ENCODE measurements at places on chromosomes 4 and X.

- DNase-seq, result no peak
Observed at GRCh38 chrX:24131476-24131875, 18.1 kb upstream of the ZFX start.

DNA sequence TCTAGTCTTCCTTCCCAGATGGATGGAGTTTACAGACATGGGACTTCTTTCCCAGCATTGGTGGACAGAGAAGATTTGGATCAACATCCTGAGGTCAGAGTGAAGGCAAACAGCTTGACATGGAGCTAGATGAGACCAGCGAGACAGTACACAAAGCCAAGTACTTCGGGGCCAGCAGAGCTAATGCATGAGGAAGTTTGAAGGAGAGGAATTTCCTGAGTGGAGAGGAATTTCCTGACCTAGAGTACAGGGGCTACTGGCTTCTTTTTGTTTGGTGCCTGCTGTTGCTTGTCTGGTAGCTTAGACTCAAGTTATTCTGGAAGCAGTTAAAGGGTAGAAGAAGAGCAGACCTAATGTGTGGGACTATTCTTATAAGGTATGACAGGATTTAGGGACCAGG is 69.1 kb upstream of the EOLA2 start:
- DNase-seq, result no peak

DNA sequence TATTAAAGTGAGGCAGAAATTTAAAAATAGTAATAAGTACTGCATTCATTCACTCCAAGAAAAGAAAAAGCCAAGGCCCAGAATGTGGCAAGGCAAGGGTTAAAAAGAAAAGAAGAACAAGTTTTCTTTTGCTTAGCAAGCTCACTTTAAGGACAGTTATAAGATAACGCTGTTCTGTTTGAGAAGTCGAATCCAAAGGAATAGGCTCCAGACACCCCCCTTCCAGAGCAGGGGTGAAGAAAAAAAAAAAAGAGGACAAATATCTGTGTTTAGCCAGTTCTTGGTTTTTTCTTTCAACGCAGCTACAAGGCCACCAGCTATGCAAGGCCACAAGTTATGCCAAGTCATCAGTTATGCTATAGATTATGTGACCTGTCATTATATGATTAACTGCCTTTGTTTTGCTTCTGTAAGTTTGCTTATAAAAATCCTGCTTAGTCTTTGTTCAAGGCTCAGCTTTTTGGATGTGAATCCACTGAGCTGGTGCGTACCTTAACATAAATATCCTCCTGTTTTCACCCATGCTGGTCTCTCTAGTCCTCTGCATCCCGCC is 1.4 kb downstream of the GRK4 start:
- no peak for DNase-seq

DNA sequence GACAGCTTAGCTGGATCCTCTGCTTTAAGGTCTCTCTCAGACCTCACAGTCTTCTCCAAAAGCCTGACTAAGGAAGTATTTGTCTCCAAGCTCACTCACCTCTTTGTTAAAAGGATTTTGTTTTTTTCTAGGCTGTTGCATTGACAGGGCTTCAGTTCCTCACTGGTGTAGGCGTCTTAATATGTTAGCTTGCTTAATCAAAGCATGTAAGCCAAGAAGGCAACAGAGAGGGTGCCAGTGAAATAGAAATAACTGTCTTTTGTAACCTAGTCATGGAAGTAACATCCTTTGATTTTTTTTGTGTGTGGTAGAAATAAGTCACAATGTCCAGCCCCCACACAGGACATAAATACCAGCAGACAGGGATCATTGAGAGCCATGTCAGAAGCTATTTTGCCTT is 58.8 kb downstream of the FIP1L1 start:
- DNase-seq, result no peak

- DNase-seq, result no peak
Observed at GRCh38 chrX:68867458-68868112, 38.8 kb downstream of the EFNB1 start.

DNA sequence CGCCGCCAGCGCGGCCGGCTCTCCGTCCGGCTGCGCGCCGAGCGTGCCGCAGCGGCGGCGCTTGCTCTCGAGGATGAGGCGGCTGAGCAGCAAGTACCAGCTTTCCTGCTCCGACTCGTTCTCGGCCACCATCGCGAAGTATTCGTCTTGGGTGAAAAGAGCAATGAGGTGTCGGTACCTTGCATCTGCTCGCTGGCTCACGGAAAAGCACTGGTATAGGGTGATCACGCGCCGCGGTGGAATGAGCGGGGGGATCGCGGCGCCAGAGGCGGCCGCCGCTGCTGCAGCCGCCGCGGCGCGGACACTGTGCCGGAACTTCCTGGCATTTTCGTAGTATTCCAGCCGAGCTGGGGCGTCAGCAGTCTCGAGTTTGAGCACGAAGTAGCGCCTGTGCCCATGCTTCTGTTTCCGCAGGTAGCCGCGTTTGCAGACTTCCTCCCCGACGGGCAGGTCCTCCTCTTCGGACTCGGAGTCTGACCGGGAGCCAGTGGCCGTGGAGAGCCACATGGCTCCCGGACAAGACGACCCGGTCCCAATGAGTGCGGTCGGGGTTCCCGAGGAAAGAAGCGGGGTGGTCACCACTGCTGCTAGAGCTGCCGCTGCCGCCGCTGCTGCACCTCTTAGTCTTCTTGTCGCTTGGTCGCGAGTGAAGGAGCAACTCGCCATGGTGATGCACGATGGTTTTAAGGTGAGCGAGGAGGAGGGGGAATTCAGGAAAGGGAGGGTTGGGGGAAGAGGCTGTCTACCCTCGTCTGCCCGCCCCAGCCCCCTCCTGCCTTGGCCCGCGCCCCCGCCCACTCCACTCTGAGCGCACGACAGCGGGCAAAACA is 469 bp downstream of the IRS4 start:
- DNase-seq, result no peak

DNA sequence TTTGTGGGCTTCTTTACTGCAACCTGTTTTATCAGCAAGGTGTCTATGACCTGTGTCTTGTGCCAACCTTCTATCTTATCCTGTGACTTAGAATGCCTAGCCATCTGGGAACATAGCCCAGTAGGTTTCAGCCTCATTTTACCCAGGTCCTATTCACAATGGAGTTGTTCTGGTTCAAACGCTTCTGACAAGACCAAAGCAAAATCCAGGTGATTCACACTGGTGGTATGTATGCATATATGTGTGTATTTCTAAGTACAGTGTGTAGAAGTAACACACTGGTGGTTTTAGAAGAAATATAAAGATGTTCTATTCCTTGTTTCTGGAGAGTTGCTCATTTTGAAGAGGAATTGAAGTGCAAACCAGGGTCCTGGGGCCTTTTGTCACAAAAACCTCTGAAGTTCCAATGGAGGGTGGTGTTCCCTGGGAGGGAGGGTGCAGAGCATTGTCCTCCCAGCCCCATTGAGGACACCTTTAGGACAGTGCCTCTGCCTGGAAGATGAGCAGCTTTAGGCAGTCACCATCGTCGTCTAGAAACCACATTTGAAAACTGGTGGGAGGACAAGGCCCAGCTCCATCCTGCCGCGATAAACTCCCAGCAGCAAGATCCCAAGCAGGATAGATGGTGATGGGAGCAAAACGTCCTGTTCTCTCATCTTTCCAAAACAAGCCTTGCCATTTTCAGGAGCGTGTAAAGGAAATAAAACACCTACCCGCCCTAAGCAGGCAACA is 191.4 kb downstream of the TSPAN5 start:
- DNase-seq, result no peak

GRCh38 chrX:48802905-48803200 is 986 bp downstream of the HDAC6 start:
- no peak for DNase-seq

GRCh38 chr4:90187148-90187884 is 60.1 kb downstream of the CCSER1 start:
- DNase-seq, result no peak

- DNase-seq, result no peak
Observed at GRCh38 chr4:9968472-9968871, 52.8 kb downstream of the SLC2A9 start.

- no peak for DNase-seq
Observed at GRCh38 chrX:65196758-65197360, 220.6 kb upstream of the ZC4H2 start.

GRCh38 chr4:14848229-14848628 is 154.1 kb upstream of the CPEB2 start:
- no peak for DNase-seq

- no peak for DNase-seq
Observed at GRCh38 chrX:153635388-153635787, 11.6 kb upstream of the DUSP9 start.

DNA sequence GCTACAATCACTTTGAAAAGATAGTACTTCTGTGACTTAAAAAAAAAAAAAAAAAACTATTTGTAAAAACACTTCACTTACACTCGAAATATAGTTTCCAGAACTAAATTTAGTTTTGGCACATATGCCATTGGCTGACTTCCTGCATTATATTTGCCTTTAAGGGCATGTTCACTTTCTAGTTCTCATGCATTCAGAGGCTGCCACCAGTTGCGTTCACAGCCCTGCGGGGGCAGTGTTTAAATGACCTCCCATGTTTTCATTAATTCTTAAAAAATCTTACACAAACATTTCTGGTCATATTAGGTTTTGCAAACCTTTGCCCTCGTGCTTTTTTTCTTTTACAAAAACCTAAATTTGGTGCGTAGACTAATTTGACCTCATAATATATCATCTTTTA is 12.4 kb upstream of the ARHGAP6 start:
- no peak for DNase-seq

DNA sequence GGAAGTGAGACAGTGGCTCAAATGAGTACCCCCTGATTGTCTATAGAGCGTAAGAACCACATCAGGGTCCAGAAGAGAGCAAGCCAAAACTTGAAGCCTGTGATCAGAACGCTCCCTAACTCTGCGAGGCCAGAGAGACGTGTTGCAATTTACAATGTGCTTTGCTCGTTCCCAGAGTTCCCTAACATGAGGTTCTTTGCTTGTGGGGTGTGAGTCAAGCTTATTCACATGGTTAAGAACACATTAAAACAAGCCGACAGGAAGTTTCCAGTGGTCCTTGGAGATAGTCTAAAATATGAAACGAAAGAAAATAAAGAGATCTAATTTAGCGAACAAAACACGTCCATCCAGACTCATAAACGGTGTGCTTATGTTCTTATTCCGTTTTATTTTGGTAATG is 702.3 kb downstream of the TRIML1 start:
- no peak for DNase-seq

- DNase-seq, result no peak
Observed at GRCh38 chrX:32480019-32480418, 731.3 kb downstream of the DMD start.

DNA sequence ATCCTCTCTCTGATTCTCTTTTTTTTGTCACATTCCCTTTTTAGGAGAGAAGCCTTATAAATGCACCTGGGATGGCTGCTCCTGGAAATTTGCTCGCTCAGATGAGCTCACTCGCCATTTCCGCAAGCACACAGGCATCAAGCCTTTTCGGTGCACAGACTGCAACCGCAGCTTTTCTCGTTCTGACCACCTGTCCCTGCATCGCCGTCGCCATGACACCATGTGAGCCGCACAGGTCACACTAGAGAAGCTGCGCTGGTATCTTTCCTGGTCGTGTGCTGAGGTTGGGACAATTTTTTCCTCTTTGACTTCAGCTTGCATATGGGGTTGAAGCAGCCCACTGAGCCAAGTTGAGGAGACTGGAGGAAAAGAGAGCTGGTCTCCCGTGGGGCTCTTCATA is 52.1 kb downstream of the KLF8 start:
- no peak for DNase-seq

DNA sequence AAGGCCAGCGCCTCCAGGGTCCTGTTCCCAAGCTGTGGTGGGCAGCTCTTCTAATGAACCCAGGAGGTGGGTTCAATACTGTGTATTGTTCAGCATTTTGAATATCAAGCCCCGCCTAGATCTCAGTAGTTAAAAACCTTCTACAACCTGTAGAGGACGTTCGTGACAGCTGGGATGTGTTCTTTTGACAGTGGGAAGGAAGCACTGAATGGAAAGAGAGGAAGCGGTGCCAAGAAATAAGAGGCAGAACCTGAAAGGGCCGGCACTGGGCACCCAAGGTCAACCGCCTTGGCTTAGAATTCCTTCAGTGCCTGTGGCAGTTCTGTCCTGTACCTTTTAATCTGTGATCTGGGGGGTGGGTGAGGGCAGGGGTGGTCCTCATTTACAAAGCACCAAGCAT is 73.1 kb downstream of the CC2D2A start:
- DNase-seq, result no peak

GRCh38 chr4:37967736-37968135 is 7.5 kb downstream of the PTTG2 start:
- peak; percentile 47 for DNase-seq

DNA sequence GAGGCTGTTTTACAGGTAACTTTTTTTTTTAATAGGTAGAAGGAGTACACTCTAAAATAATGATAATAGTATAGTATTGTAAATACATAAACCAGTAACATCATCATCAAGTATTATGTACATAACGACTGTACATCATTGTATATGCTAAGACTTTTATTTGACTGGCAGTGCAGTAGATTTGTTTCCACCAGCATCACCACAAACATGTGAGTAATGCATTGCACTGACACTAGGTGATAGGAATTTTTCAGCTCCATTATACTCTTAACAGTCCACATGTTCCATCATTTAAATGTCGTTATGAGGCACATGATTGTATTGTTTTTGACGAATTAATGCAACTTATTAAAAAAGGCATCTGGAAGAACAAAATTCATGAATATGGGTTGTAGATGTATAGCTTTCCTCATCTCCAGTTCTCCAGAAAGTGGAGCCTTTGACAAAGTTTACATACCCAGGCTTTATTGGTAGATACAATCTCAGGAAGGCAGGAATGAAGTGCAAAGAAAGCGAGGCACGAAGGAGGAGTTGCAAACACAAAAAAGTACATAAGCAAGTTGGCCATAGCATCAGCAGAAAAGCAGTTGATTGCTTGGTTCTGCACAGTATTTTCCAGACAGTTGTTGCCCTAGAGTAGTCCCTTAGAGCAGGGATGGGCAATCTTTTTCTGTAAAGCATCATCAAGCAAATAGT is 336.9 kb upstream of the NR3C2 start:
- DNase-seq, result no peak

DNA sequence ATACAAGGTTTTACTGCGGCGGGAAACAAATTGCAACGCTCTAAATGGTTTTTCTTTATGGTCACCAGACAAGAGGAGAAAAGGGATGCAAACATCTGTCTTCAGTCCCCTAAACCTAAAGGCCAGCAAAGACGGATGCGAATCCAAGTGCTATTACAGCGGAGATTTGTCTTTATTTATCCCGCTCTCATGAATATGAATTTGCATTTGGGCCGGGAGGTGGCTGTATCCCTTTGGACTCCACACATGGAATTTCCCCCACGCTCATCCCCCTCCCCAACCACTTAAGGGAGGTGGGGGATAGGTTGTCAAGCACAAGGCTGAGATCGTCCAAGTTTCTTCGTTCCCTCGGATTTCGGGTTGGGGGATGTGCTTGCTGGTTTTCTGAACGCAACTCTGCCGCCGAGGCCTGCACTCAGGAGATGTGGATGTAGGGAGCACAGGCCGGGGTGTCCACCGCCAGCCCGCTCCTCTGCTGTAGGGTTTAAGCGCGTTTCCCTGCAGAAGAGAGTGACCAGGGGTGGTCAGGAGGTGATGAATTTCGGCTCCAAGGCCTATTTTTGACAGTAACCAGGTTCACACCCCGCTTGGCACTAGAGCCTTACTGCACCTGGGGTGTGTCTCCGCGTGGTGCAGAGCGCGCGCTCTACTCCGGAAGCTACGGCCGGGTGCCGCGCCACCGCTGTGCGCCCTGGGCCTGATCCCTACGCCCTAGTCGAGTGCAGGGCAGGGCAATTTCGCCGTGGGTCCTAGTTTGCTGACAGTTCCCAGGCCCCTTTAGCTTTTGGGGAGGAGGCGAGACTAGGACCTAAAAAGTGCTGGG is 2.3 kb upstream of the PHOX2B start:
- no peak for DNase-seq

Data from AG09309 (cell line).